ENCODE measurements at places on chromosomes 11 and 22.

GRCh38 chr11:69333149-69333710, 39.3 kb downstream of the MYEOV start:
- no peak for DNase-seq

- no peak for DNase-seq
Observed at GRCh38 chr11:10699072-10699471, 5.5 kb upstream of the IRAG1 start.

DNA sequence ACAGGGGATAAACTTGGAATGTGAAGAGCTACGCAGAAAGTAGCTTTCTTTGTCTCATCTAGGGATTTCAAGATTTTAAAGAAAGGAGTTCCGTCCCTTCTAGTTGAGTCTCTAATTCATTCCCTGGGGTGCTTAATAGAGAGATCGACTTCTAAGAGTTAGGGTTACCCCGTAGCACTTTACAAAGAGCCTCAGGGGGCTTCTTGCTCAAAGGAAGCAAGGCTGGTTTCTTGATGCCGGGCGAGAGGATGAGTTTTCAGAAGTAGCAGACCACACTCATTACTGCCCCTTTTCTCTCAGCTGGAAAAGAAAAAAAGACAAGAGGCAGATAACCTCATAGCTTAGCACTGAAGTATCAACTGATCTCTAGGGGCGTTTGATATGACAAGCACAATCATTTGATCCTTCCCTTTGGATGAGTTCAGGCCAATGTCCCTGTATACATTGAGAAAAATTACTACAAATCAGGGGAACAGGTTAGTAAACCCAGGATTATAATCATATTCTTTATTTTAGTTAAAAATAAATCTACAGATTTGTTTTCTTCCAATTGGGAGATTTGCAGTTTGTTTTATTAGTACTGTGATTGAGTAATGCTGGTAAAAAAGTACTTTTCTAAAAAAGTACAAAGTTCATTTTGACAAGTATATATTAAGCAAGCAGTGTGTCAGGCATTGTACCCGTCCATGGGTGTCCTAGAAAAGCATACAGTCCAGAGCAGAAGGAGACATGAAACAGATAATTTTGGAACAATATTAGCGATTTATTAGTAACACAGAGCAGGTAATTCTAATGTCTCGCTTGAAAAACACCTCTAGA, 18.7 kb downstream of the ELMOD1 start:
- DNase-seq = no peak

GRCh38 chr11:119759324-119759723, 30.3 kb upstream of the NECTIN1 start:
- DNase-seq = no peak

DNA sequence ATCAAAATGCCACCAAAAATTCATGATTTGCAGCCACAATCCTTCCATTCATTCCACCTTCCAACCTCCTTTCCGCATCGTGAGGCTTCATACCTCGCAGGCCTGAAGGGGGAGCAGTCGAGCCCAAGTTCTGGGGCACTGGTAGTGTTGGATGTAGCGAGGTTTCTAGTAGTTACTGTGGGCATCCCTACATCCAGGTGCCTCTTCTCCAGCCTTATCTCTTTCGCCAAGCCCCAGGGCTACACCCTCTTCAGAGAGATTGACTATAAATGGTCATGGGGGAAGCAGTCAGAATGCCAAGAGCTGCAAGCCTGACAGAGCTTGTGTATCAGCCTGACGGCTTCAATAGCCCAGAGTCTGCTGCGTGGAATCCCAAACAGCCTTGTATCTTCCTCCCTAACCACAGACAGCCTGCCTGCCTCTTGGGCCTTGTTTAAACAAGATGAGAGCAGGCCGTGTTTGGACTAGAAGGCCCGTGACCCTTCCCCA, 28.9 kb downstream of the CLMP start:
- DNase-seq = peak; percentile 24

DNA sequence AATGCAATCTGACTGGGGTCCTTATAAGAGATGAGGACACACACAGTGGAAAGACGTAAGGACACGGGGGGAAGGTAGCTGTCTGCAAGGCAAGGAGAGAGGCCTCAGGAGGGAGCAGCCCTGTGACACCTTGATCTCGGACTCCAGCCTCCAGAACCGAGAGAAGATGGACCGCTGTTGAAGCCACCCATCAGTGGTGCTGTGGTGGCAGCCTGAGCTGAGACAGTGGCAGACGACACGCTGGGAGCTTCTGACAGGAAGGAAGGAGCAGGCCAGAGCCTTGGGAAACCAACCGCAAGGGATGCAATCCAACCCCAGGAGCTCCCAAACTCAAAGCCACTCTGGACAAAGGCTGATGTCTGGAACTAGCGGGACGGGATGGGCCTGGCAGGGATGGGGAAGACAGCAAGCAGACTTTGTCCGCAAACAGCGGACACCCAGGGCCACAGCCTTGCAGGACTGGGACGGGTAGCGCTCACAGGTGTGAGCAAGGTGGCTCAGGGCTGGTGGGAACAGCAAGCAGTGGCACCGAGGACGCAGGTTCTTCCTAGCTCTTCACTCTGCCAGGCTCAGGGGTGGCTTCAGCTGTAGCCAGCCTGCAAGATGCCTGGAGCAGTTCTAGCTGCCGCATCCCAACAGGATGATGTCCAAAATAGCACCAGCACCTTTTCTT, 10.9 kb downstream of the LTO1 start:
- no peak for DNase-seq

DNA sequence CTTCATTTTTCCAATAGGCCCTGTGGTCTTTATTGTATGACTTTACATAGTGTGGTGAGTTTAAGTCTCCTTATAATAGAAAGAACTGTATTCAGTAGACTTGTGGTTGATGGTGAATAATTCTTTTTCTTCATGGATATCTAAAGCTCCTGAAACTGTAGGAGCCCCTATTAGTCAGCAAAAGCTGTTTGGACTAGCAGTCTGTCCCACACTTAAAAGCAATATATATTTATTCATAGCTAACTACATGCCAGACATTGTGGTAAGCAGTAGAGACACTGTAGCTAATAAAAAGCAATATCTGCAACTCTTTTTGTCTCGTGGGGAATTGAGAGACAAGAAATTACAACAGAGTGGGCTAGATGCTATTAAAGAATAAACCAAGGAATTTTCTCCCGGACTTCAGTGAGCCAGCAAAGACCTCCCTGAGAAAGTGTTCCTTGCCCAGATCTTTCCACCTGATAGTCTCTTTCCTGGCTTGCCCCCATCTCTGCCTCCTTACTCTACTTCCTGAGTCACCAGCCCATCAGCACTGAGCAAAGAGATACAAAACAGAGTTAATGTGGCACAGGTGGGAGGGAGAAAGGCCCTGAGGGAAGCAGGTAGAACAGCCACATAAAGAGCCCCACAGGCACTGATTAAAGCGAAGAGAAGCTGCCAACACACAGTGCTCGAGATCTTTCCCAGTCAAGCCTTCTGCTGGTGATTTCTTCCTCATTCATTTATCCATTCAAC, 1.4 kb upstream of the OR52W1 start:
- DNase-seq = no peak

- no peak for DNase-seq
Observed at GRCh38 chr11:20688761-20689160, 19.4 kb downstream of the NELL1 start.

GRCh38 chr11:113531575-113532451, 56.6 kb upstream of the DRD2 start:
- DNase-seq = no peak

DNA sequence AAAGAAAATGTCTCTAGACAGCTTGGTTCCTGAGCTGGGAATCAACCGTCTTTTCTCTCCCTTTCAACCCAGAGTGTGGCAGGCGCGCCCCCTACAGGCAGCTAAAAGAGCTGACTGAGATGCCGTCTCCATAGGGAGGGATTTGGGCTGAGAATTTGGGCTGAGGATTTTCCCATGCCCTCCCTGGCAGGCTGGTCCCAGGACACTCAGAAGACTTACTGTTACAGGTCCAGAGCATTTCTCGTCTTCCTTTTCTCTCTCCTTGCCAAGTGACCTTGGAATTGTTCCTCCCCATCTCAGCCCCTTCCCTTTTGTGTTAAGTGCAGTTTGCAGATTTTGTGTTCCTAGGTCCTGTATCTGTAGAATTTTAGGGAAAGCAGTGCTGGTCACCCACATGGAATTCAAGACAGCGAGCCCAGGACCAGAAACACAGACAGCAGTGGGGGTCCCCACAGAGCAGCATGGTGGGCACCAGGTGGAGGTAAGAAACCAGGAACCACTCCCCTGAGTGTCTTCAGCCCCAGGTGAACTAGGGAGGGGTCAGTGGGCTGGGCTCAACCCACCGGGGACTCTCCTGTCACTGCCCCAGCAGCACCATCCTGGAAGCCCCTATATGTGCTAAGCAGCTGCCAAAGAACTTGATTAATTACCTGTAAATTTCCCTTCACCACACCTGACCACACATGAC, 9.9 kb upstream of the IGLL5 start:
- DNase-seq = peak; percentile 24

- DNase-seq = no peak
Observed at GRCh38 chr11:26860895-26861294, 133.0 kb upstream of the FIBIN start.

DNA sequence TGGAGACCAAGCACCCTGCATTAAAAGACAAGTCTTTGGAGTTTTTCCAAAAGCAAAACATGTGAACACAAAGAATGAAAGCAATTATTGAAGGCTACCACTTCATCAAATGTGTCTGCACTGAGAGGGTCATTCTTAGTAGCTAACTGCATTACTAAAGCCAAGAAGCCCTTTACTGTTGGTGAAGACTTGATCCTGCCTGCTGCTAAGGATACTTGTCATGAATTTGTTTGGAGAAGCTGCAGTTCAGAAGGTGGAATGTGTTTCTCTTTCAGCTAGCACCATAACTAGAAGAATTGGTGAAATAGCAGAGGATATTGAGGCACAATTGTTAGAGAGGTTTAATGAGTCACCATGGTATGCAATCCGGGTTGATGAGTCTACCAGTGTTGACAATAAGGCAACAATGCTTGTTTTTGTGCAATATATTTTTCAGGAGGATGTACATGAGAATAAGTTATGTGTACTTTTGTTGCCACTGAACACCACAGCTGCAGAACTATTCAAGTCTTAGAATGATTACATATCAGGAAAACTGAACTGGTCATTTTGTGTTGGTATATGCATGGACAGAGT, 457.3 kb upstream of the ISX start:
- DNase-seq = no peak

Data from substantia nigra (tissue), 51 donors.